ENCODE measurements at places on chromosomes 7 and 10.
A peak's percentile ranks its signal among the peaks of the same experiment; 100 is the strongest.

GRCh38 chr10:78044179-78044578 lies 10.5 kb downstream of the RPS24 start:
- DNase-seq: no peak

GRCh38 chr10:47282657-47283018 lies 17.4 kb upstream of the GDF10 start:
- DNase-seq: no peak

DNA sequence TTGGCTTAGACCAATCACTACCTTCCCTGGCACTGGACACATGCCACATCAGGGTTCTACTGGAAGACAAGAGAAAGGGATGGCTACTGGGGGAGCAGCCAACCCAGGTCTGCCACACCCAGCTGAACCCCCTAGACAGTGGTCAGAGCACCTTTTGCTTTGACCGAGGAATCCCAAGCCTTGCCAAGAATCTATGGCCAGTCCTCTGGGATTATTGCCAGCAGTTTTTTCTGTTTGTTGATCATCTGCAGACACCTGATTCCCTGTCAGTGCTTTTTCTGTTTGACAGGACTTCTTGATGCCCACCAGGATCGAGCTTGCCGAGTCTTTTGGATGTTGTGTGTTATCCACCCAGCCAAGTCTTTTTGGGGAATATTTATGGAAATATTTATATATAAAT lies 476.2 kb upstream of the GALNT17 start:
- no peak for DNase-seq

- no peak for DNase-seq
Observed at GRCh38 chr10:34254596-34254995, 560.5 kb downstream of the PARD3 start.

DNA sequence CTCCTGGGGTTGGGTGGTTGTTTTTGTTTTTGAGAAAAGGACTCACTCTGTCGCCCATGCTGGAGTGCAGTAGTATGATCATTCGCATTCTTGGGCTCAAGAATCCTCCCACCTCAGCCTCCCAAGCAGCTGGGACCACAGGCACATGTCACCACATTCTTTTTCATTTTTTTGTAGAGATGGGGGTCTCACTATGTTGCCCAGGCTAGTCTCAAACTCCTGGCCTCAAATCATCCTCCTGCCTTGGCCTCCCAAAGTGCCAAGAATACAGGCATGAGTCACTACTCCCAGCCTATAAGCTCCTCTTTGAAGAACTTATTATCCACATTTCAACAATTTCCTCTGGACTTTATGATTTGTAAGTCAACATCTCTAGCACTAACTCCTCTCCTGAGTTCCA lies 102.7 kb downstream of the KMT2C start:
- DNase-seq: no peak

- no peak for DNase-seq
Observed at GRCh38 chr7:5497295-5498103, 73.9 kb upstream of the TNRC18 start.

GRCh38 chr10:124025660-124026588 lies 67.5 kb downstream of the CHST15 start:
- DNase-seq: no peak

DNA sequence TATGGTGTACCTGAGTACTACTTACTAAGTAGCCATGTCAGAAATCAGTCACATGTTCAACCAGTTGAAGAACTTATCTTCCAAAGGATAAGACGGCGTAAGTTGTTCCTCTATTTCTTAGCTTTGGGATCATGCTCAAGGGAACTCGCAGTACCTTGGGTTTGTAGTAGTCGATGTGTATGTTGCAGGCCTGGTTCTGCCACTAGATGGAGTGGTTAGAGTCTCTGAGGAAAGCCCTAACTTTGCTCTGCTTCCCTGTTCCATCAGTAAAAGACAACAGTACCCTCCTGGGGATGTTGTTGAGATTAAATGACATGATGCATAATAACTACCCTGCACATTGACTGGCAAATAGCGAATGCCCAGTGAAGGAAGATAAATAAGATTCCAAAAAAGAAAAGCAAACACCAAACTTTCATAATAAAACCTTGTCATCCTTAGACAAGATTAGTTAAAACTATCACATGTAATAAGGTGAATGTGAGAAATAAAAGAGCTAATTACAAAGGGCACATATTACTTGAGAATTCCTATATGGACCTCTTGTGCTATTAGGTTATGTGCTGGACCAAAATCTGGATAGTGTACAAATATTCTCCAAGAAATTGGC lies 165.9 kb downstream of the ABCA13 start:
- no peak for DNase-seq

GRCh38 chr7:24419077-24419476 lies 135.1 kb downstream of the NPY start:
- DNase-seq: no peak

GRCh38 chr10:92689663-92690210 lies at the start of gene HHEX:
TSS of gene HHEX (plus strand) at chr10:92689955. CDS start at chr10:92689987, 32 bp downstream.
- DNase-seq: no peak

- DNase-seq: peak; percentile 11
Observed at GRCh38 chr10:75430000-75430763, 1.2 kb upstream of the LRMDA start.

DNA sequence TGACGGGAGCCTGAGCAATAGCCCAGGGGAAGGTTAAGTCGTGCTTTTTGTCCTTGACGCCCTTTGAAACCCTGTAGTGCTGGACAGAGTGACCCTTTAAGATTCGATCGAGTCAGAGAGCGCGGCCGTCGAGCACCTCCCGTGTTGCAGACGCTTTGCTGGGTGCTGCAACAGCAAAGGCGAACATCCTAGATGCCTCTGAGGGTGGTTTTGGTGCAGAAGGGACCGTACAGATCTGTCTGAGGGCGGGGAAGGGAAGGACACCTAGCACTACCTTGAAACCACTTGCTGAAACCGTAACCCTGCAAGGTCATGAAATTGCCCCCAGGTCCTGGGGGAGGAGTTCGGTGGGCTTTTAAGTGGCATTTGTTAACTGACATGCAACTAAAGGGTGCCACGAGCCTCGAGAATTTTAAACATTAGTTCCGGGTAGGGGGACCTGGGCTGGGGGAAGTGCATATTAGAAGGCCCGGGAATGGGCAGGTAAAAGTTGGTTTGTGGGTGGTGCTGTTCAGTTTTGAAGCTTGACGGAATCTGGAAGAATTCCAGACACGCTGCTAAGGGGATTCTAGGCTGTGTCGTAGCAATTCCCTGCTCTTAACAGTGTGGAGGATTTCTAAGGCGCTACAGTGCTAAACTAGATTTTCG lies 786 bp downstream of the ATP5F1C start:
- no peak for DNase-seq

DNA sequence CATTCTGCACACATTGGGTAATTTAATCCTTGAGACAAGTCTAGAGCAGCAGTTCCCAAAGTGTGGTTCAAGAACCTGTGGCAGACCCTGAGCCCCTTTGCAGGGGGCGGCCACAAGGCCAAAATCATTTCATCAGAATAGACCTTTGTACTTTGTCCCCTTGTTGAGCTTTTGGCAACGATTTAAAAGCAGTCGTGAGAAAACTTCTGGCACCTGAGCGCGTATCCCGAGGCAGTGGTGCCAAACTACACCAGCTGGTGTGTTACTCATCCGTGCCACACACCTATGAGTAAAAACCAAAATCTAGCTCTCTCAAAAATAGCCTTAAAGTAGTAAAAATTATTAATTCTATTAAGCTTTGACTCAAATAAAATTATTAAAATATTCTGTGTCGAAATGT lies 306.8 kb downstream of the SDK1 start:
- no peak for DNase-seq

- no peak for DNase-seq
Observed at GRCh38 chr10:73979809-73980433, 18.0 kb upstream of the VCL start.
